ENCODE measurements at places on chromosomes 2 and 18.

GRCh38 chr2:85811180-85812093 lies 57.6 kb downstream of the ATOH8 start:
- peak; percentile 39 for DNase-seq

DNA sequence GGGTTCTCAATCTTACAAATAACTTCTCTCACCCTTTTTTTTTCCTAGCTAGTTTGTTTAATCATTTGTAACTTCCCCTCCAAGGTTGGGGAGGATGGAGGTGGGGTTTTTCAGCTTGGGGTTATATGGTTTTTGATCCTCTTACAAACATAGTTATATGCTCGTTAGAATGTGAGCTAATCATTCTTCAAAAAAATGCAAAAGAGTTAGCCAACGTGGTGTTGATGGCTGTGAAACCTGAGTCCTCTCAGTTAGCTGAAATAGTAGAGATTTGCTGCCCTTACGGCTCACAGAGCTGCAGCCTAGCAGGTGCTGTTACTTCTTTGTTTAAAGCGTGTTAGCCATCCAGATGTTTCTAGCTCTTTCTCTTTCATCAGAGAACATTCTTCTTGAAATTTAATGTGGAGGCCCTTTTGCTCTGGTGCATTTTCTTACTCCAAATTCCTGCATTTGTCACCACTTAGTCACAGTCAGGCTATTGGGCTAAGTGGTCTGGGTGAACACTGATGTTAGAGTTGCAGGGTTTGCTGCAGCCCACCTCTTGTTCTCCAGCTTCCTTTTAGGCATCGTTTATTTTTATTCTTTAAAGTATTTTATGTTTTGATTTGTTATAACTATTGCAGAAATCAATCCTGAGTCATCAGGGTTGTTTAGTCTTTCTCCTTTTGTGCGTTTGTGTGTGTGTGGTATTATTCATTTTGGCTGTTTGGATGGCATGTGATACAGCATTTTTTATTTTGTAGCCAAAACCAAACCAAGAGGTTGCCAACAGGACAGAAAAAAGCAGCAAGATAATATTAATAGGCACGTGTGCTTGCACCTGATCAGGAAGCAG lies 41.1 kb downstream of the LIMS1 start:
- DNase-seq, result peak; percentile 83

DNA sequence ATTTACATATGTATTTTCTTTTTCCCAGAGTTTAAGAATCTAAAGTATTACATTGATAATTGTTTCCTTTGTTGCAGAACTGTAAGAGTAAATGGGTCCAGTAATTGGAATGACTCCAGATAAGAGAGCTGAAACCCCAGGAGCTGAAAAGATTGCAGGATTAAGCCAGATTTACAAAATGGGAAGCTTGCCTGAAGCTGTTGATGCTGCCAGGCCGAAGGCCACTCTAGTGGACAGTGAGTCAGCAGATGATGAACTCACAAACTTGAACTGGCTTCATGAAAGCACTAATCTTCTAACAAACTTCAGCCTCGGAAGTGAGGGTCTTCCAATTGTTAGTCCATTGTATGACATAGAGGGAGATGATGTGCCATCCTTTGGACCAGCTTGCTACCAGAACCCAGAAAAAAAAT lies 183.8 kb upstream of the STON1 start:
- peak; percentile 95 for DNase-seq

DNA sequence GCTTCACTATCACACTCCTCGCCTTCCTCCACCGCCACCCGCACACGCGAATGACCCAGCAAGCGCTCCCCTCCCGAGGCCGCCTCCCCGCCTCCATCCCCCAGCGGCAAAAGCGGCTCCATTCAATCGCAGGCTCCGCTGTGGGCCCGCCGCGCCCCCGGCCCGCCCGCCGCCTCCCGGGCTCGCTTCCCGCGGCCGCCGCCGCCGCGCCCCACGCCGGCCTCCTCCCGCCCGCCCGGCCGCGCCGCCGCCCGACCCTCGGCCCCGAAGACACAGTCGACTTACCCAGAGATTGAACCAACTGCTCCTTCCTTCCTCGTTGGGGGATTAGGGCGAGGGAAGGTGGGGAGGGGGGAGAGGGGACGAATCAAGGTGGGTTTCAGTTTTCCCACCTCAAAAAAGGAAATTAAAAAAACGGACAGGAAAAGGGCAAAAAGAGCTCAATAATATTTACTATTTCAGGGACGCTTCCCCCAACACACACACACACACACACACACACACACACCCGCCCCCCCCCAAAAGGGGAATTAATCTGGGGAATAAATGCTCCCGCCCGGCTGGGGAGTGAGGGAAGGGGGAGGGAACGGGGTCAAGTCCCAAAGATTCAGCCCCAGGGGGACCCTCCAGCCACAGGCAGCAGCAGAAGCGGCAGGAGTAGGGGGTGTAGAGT lies 743 bp downstream of the XPO1 start:
- DNase-seq, result peak; percentile 14

GRCh38 chr18:59842947-59843346 lies 56.8 kb upstream of the PMAIP1 start:
- DNase-seq, result no peak

DNA sequence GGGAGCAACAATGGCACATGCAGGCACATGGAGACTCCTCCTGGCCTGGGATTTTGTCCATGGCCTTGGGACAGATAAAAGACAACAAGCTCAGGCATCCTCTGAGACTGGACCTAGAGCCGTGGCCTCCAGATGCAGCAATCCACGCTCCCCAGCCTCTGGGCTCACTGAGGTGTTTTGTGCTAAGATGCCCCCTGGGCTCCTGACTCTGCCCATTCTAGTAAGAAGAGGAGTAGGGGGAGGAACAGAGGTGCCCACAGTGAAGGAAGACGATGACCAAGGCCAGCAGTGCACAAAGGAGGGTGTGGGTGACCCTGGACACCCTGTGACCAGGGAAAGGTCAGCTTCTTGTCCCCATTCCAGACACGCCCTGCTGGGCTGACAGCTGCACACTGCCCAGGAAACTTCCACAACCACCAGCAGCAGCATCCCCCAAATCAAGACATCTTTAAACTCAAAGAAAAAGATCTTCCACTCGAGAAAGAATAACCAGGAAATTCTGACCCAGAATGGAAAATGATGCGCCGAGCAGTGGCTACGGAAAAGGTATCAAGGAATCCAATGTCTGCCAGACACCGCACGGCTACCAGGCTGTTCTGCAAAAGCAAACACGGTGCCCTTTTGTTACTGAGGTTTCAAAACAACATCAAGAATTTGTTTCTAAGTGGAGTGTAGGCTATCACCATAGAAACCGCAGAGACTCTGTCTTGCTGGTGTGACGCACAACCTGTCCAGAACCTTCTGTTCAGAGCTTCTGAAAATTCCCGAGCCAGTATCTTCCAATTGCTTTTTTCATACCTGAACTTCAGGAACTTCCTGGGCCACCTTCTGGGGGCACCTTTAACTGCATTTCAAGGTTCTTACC lies 65.5 kb downstream of the ZNF516 start:
- no peak for DNase-seq

GRCh38 chr18:46433121-46433826 lies 223.7 kb downstream of the LOXHD1 start:
- no peak for DNase-seq

GRCh38 chr2:176473177-176473576 lies 203.9 kb downstream of the MTX2 start:
- peak; percentile 9 for DNase-seq

GRCh38 chr18:46461993-46462392 lies 195.0 kb downstream of the LOXHD1 start:
- DNase-seq, result no peak

GRCh38 chr2:127025359-127026166 lies 81.4 kb downstream of the BIN1 start:
- peak; percentile 70 for DNase-seq

DNA sequence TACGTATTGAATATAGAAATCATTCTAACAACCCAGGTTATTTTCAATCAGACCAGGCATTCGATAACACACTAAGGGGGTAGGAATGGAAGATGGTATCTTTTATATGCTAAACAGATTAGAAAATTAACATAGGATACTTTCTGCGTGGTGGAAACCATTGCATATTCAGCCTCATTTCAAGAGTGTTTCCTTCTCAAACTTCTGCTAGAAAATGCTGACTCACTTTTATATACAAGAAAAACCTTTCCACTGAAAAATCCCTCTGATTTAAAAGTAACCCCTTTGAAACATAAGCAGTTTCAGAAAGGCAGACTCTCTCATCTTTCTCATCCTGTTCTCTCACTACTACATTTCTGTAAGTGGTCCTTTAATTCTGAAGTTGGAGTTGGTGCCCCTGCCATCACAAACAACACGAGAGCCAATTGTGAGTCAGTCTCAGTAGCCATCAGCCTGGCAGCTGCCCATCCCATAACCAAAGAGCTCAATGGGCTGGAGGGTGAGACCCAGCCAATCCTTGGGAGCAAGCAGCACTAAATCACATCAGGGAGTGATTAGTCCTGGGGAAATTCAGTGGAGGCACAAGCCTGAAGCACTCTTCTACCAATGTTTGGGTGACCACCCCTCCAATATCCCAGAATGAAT lies 343.1 kb downstream of the CELF4 start:
- peak; percentile 14 for DNase-seq

DNA sequence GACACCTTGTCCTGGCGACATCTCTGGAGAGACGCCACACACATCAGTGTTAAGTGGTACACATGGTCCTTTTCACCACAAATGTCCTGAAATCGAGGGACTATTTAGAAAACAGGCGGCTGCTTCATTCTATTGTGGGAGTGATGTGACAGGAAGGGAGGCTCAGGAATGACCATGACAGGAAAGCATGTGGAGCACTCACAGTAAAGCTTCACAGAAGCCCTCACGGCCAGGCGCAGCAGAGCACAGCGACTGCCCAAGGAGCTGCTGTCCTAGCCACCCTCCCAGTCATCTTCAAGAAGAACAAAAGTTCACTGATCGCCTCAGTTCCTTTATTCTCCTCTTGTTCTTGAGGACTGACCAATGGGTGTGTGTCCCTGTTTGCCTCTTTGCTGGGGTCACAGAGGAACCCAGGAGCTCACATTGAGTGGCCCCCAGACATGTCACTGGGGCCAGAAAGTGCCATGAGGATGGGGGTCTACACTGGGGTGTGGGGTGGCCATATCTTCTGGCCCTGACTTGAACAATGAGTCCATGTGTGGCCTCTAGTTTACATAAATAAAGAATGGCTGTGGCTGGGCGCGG lies 84.6 kb upstream of the RANBP2 start:
- DNase-seq, result no peak

GRCh38 chr18:3760741-3761140 lies 310.8 kb downstream of the TGIF1 start:
- no peak for DNase-seq

GRCh38 chr2:42050010-42050702 lies 2.3 kb downstream of the PKDCC start:
- no peak for DNase-seq

DNA sequence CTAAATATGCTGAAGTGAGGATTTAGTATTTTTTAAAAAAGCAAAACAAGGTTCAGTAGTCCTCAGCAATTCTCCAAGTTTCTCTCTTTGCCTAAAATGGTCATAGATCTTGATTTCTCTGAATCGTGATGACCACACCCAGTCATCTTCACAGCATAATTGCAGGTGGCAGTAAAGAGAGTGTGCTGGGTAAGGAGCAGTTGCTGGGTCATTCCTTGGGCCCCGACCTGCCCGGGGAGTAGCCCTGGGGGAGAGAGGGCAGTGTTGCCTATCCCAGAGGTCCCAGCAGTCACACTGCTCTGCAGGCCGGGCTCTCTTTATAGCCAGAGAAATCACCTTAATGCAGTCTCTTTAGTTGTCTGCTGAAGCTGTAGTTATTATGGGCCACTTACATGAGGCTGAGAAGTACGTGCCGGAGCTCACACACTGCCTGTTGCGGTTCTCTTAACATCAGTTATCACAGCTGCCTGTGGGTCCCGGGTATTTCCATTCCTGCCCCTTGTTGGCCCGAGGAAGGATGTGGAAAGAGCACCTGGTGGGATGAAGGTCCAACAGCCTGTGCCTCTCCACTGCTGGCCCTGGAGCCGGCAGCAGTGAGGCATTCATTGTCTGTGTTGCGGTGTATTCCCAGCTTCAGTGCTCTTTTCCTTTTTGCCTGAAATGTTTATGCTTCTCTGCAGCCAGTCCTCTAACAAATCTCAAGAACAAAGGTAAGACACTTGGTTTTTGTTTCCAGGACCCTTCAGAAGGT lies 230.1 kb downstream of the ALPK2 start:
- DNase-seq, result no peak

GRCh38 chr2:160319700-160320099 lies 119.6 kb upstream of the ITGB6 start:
- DNase-seq, result no peak

DNA sequence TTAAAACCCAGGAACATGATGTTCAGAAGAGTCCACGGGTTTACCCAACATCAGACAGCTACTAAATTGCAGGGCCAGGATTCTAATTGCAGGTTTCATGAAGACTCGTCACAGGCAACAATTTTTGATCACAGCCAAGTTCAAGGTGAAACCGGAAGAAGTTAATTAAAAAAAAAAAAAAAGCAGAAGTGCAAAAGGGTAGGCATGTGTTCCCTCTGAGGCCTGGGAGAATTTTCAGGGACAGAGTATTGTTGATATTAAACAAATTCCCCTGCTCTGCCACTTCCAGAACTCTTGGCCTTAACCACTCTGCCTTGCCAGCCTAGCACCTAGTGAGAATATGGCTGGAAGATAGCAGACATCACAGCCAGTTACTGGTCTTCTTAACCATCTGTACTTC lies 99.4 kb upstream of the TRIB2 start:
- no peak for DNase-seq

DNA sequence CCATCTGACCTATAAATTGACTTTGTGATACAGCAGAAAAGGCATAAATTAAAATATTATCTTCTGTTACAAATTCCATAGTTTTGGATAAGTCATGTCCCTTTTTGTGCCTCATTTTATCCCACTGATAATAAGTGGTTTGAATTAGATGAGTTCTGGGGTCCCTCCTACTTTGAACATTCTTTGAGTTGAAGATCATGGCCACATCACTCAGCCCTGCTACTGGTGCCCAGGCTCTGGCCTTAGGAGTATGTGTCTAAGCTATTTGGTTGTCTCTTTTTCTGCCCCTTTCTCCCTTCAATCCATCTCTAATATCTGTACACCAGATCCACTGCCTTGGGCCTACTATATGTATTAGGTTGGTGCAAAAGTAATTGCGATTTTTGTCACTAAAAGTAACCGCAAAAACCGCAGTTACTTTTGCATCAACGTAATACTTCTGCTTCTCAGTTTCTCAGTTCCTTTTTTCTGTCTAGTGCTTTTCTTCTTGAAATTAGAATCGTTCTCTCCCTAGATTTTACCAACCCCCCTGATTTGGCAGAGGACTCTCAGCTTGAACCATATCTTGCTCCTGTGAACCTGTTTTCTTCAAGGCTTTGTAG lies 362.5 kb upstream of the TNP1 start:
- DNase-seq, result no peak

GRCh38 chr2:71555798-71556454 lies 102.6 kb downstream of the DYSF start:
- no peak for DNase-seq

- DNase-seq, result no peak
Measured at GRCh38 chr2:185477452-185477851, 261.2 kb upstream of the FSIP2 start.

- DNase-seq, result peak; percentile 93
Measured at GRCh38 chr18:62437235-62438017, 85.4 kb upstream of the ZCCHC2 start.

GRCh38 chr2:45191146-45191863 lies 182.1 kb upstream of the SIX2 start:
- peak; percentile 59 for DNase-seq

GRCh38 chr2:72037261-72037666 lies 110.4 kb downstream of the CYP26B1 start:
- no peak for DNase-seq

- peak; percentile 41 for DNase-seq
Measured at GRCh38 chr2:144099780-144100377, 420.0 kb downstream of the ZEB2 start.

Measured in fibroblast of gingiva (primary cell).